ENCODE measurements at places on chromosomes 5 and 9.
A peak's percentile ranks its signal among the peaks of the same experiment; 100 is the strongest.

- DNase-seq: peak; percentile 90
These were observed 54.3 kb downstream of the PSD2 start for GRCh38 chr5:139849942-139850341.

DNA sequence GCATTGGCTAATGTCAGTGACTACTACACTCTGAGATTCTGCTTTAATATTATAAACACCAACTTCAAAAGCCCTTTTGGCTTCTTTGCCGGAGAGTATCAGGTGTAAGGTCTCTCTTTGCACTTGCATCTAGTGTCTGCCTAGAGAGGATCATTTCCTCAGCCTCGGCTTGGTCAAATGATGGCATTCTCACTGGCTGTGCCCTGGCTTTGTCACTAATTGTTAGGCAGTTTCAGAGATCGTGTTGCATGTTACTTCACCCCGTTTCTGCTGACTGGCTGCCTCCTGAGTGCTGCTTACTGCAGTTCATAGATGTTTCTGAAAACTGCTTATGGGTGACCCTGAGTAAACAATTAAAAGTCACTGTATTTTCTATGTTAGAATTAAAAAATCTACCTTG is 48.8 kb downstream of the SLC1A3 start:
- no peak for DNase-seq

- peak; percentile 95 for DNase-seq
These were observed 122.9 kb downstream of the CDC42SE2 start for GRCh38 chr5:131386779-131387178.

DNA sequence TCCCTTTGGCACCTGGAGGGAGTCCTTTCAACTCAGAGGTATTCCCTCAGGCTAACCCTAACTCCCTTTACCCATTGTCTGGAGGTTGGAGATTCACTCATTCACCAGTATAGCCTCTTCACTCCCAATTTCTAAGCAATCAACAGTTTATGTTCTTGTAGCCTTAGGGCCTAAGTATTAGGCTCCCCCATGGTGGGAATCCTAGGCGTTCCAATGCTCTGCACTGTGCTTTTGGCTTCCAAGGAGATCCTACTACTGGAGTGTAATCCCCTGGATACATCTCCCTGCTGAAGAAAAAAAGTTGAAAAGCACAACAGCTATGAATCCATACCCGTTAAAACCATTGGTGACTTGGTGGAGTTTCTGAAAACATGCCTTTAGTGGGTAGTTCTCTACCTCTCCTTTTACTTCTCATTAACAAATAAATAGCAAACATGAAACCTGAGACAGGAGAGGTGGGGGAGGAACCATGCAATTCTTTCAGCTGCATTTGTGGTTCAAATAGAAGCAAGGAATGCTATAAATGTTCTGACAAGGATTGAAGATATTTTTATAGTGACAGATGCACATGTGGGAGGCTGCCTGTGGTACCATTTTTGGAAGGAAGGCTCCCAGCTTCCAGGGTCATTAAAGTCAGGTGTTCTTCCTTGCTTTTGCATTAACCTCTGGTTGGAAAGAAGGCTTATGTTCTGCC is 397.1 kb downstream of the DMAC1 start:
- no peak for DNase-seq

DNA sequence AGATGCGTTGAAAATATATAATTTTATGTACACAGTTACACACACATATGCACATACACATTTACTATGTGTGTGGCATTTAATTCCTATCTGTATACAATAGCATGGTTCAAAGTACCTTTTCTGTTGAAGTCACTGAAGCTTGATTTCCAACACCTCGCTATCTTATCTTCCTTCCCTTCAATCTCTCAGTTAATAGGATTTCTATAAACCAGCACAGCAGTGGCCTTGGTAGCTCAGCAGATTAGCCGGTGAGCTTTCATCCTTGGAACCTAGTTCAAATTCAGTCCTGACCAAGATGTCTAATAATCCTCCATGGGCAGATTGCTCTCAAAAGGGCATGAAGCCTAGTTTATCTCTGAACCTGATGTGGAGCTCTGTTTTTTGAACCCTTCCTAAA is 2389.5 kb downstream of the MAT2B start:
- no peak for DNase-seq

- no peak for DNase-seq
These were observed 79.1 kb upstream of the FSTL4 start for GRCh38 chr5:133691448-133691847.
